ENCODE measurements at places on chromosomes 2 and 18.

- no peak for DNase-seq
Measured at GRCh38 chr2:74498500-74499266, 720 bp downstream of the LBX2 start.

DNA sequence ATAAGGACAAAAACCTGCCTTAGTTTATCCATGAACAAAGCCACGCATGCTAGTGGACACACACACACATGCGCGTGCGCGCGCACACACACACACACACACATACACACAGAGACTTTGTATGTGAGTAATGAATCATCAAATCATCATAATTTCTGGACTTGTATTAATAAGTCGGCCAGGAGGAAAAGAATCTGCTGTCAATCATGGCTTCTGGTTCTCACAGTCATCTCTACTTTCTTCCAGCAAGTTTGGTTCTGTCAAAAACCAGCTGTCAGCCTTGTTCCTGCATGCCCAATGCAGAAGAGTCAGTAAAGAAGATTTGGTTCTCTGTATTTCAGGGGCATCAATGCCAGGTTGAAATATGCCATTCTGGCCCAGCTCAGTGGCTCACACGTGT is 1.1 kb upstream of the TTR start:
- no peak for DNase-seq

DNA sequence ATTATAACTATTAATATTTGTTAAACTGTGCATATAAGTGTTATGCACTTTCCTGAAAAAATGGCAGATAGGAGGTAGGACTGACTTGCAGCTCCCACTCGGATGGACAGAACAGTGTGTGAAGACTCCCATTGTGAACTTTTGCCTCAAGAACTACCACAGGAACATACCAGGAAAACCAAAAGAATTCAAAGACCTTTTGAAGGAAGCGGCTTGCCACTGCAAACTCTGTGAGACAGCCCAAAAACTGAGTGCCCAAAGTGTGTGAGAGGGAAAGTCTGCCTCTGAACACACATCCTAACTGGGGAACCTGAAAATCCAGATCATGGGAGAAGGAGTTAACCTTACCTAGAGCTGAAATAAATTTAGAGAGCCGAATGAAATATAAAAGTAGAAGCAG is 171.0 kb downstream of the ZBTB7C start:
- no peak for DNase-seq

GRCh38 chr18:34003687-34004086 is 221.0 kb downstream of the NOL4 start:
- no peak for DNase-seq

DNA sequence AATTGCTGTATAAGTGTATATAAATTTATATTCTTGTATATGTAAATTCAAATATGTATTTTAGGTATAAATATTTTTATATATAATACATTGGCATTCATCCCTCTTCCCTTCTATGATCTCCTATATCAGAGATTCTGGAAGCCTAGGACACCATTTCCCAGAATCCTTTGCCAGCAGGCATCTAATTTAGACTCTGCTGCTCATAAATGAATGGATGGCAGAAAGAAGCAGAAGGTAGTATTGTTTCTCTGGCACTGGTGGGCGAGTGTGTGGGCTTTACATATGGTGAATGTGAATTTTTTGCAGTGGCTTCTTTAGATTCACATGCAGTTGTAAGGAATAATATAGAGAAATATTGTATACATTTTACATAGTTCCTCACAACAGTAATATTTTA is 215.2 kb upstream of the THSD7B start:
- no peak for DNase-seq

DNA sequence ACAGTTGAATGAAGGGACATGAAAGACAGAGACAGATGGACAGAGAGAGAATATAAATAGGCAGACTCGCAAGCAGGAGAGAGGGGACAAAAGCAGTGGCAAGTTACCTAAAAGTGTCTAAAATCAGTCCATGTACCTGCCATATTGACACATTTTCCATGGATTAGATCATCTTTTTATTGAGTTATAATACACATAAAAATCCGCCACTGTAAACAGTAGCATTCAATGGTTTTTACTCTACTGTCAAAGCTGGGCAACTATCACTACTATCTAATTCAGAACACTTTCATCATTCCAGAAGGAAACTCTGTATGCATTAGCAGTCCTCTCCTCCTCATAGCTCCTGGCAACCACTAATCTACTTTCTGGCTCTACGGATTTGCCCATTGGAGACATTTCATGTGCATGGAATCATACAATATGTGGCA is 10.1 kb downstream of the CFAP210 start:
- no peak for DNase-seq

DNA sequence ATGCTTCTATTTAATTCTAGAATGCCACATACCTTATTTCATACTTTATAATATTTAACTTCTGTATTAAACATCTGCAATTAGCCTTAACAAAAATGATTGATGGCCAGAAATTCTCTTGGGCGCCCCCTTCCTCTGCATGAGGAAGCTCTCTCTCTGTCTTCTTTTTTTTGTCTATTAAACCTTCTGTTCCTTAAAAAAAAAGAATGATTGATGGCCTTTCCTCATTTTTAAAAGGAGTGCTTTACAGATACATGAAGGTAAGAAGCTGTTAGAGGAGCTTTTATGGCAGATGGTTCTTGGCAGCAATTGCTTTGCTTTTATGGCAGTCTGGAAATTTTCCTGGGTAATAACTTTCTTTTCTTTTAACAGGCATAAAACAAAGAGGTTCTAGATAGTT is 526.9 kb downstream of the SLC4A3 start:
- no peak for DNase-seq

DNA sequence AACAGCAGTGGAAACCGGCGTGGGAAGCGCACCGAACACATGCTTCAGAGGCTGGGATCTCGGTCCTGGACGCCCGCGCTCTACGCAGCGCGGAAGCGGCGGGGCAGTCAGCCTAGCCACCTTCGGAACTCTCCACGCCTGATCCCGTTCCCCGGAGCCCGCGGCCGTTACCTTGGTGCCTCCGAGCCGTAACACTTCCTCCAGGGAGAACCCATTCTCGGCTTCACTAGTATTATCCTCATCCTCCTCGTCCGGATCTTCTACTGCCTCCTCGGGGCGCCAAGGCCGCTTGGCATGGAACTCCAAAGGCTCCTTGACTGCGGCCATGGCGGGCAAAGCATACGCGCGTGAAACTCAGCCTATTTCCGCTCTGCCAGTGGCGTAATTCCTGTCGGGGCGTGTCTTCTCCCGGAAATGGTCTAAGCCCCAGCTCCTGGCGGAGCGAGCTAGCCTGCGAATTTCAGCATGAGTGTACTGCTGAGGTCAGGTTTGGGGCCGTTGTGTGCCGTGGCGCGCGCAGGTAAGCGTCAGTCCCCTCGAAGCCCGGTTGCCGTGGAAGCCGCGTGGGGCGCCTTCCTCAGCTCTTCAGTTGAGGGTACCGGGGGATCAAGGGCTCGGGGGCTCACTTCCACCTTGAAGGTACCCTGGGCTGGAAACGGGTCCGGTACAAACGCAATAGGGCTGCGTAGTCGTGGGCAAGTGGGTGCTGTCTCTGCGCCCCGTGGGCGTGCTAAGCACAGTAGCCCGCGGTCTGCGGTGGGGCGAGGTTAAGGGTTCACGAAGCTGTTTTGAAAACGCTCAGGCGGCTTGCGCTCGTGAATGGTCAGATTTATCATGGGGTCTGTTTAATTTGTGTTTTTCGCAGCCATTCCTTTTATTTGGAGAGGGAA is at the start of the genes CEBPZ and NDUFAF7:
Gene CEBPZ (minus strand): TSS at position 356 of the 890 bp plus-strand sequence. CDS start 29 bp downstream, at position 327.
Gene NDUFAF7 (plus strand): TSS at position 418 of the 890 bp plus-strand sequence. CDS start 48 bp downstream, at position 466.
- DNase-seq = peak; percentile 93

- DNase-seq = no peak
Measured at GRCh38 chr2:110867078-110867477, 134.7 kb downstream of the ACOXL start.

DNA sequence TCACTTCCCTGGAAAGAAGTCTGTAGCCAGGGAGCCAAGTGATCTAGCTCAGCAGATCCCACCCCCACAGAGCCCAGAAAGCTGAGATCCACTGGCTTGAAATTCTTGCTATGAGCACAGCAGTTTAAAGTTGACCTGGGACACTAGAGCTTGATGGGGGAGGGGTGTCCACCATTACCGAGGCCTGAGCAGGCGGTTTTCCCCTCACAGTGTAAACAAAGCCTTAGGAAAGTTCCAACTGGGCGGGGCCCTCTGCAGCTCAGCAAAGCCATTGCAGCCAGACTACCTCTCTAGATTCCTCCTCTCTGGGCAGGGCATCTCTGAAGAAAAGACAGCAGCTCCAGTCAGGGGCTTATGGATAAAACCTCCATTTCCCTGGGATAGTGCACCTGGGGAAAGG is 887.2 kb upstream of the LRATD1 start:
- no peak for DNase-seq

DNA sequence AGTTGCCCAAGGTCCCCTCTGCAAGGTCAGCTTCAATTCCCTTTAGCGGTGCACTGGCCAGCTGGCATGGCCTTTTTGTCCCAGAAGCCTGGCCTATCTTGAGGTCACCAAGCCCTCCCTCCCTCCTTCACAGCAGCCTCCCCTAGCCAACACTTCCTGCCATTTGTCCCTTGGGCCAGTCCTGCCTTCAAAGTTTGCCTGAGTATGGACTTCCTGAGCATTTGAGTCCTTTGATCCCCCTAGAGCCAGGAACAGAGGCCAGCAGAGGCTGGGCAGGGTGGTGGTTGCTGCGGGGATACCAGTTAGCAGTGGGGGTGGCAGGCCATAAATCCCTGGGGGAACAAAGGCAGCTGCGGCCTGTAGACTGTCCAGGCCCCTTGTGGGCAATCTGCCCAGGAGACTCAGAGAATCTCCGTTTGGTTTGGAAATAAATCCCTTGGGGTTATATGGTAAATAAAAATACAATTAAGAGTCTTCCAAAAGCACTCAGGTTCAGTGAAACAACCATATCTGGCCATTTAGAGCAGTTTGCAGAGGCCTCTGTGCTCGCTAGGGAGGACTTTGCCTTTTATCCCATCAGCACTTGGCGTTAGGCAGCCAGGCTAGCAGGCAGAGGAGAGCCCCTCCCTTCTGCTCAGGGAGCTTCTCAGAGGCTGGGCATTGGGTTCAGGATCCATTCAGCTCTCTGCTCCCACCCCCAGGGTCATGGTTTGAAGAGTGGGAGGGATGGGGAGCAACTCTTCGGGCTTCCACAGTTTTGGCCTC is 3.1 kb upstream of the HES6 start:
- no peak for DNase-seq

DNA sequence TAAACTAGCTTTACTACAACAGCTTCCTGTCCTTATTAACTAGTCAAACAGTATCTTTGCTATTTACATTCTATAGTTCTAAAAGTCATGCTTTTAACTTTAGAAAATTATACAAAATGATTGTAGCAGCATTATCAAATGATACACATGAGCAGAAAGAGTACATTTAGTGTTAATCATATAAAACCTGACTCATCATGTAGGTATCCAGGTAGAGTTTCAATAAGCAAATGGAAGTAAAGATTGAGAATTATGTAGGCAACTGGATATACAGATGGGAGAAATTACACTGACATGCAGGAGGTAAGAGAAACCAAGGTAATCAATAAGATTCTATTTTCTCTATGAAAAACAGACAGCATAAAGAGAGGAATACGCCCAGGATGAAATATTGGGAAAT is 33.8 kb downstream of the TRIP12 start:
- no peak for DNase-seq

GRCh38 chr18:42338683-42339082 is 383.6 kb downstream of the PIK3C3 start:
- no peak for DNase-seq

- DNase-seq = no peak
Measured at GRCh38 chr2:127664065-127664894, 11.1 kb downstream of the LIMS2 start.

- DNase-seq = no peak
Measured at GRCh38 chr2:109432421-109432820, 181.3 kb downstream of the SEPTIN10 start.

DNA sequence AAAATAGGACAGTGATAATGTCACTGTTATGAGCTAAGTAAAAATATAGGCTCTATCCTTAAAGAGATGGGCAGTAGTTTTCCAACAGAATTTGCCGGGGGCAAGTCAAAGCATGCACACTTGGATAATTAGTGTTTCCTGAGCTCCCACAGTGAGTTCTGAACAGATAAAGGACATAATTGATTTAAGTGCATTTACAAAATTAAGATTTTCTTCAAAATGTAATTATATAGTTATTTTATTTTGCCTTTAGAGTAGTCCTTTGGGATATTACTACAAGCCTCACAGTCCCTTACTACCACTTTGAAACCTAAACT is 107.6 kb downstream of the RAPGEF4 start:
- no peak for DNase-seq

DNA sequence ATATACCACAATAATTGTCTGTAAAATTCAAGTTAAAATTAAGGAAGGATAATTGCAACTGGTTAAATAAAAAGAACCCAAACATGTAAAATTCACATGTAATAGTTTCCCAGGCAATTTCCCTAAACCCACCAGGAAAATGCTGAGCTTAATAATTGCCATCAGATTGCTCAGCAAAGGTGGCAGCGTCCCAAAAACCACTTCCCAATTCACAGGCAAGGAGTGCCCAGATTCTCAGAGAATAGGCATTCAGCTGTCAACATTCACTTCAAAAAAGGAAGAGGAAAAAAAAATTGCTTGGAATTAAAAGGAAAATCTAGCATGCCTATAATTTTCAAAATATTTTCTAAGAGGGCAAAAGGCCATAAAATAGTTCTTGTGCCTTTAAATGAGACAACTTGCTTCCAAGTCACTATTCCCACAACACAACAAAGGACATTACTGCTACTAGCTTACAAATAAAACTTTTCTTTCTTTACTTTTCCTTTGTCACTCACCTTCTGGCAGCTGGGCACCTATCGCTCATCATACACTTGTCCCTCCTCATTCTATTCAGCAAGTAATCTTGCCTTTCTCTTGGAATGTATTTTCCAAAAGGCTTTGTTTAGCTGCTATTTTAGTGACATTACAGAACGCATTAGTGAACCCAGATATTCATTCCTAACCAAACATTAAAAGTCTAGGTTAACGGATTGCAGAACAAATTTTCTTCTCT is 15.2 kb downstream of the SRBD1 start:
- DNase-seq = no peak

- no peak for DNase-seq
Measured at GRCh38 chr18:8406186-8406867, 202.9 kb upstream of the RAB12 start.

- DNase-seq = no peak
Measured at GRCh38 chr18:28961669-28962228, 784.8 kb upstream of the CDH2 start.

- no peak for DNase-seq
Measured at GRCh38 chr2:120653046-120653445, 82.6 kb upstream of the GLI2 start.

- peak; percentile 62 for DNase-seq
Measured at GRCh38 chr2:26846334-26847306, 1.3 kb upstream of the DPYSL5 start.

DNA sequence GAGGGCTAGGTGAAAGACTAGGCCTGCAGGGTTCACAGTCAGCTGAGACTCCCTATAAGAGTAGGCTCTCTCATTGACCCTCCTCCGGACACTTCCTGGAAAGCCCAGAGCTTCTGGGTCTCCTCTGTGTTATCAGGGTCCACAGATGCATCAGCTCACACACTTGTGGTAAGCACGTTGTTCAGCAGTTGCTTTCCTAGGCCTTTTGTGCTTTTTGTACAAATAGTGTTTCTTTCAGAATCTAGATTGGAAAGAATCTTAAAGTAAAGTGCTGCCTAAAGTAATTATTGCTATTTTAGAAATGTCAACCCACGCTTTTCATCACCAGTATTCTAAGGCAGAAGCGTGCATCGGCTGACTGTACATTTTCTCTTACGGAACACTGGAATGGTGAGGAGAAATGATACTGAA is 15.5 kb downstream of the SLC9A2 start:
- DNase-seq = no peak
